RWPE2 (cell line): ENCODE measurements at places on chromosomes 1 and 21.
A peak's percentile ranks its signal among the peaks of the same experiment; 100 is the strongest.

- no peak for DNase-seq
Measured at GRCh38 chr1:42817976-42818375, 779 bp upstream of the SVBP start.

DNA sequence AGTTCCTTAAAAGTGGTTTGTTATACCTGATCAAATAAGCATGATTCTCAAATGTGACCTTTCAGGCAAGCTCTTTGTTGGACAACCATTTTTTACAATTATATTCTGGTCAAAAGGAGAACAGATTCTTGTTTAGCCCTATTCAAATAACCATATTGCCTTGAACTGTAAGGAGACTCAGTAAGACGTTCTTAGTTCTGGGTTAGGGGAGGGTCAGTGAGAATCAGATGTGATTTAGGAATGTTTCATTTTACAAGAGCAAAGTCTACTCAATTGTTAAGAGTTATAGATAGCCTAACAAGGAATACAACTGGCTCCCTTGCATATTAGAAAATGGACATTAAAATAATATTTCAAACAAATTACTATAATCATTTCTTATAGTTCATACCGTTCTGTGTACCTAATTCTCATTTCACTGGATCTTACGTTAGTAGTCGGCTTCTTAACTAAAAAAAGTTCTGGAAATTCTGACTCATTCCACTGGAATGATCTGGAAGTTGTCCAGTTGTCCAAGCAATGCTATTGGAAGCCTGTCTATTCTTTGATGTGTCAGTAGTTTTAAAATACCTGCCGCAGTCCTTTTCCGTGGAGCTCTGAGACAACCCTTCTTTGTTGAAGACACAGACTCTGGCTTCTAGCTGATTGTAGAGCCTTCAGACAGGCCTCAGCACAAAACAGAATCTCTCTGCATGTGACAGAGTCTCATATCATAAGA, 88.8 kb downstream of the MAST2 start:
- DNase-seq: no peak

- DNase-seq: peak; percentile 38
Measured at GRCh38 chr1:1678581-1679380, 13.8 kb downstream of the SLC35E2B start.

GRCh38 chr1:9291914-9292360, 757 bp upstream of the SPSB1 start:
- no peak for DNase-seq

DNA sequence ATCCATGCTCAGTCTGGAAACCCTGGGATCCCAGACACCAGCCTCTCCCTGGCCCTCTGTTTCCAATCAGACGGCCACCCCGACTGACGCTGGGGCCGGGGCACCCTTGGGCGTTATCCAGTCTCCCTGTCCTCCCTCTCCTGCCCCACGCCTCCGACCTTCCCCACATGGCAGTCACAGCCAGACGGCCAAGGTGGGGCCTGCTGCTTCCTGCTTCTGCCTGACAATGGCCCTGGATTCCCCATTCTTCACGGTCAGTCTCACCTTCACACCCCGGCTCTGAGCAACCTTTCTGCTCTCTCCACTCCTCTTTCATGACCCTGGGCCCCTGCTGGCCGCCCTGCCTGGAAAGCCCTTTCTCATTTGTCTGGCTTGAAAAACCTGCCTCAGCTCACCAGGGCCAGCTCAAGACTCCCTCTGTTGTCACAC, 6.6 kb downstream of the GNG4 start:
- no peak for DNase-seq

DNA sequence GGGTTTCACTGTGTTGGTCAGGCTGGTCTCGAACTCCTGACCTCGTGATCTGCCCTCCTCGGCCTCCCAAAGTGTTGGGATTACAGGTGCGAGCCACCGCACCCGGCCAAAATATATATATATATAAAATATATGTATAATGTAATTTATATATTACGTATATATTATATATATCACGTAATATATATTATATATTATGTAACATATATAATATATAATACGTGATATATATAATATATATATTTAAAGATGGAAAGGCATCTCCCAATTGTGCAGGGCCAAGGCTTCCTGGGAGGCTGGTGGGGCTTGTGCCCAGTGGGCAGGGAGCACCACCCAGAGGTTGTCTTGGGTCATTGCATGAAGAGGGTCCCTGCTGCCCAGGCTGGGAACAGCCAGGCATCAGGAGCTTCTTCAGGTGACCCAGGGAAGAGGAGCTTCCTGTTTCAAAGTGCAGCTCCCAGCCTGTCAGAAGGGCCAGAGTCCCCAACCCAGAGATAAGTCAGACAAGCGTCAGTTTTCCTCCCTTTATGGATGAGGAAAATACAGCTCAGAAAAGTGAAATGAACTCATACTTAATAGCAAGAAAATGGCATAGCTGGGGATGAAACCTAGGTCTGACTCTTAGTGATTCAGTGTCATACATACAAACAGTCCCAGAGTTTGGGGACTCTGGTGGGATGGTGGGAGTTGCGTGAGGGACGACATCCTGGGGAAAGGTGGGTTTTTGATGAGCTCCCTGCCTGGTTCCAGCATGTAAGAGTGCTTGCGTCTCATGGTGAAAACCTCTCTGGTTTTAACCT, 12.0 kb downstream of the UBE2Q1 start:
- DNase-seq: no peak

- DNase-seq: no peak
Measured at GRCh38 chr1:12208764-12209494, 20.9 kb upstream of the VPS13D start.

GRCh38 chr1:160844447-160845232, 18.0 kb downstream of the CD244 start:
- no peak for DNase-seq

- no peak for DNase-seq
Measured at GRCh38 chr1:216559359-216559758, 136.1 kb upstream of the USH2A start.

DNA sequence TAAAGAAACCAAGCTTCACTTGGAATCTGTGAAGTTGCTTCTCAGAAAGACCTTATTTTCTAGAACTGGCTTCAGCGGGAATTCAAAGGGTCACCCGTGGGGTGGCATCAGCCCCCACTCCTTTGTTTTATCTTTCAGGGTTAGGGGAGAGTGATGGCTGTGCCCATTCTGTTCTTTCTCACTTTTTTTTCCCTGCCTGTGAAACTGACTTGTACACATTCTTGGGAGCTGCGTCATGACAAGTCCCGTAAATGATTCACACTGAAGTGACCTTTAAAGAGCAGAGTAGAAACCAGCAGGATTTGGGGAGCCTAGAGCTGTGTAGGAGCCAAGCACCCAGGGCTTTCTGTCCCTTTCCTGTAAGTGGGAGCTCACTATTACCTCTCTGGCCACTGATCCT, 43.8 kb downstream of the SLC44A3 start:
- no peak for DNase-seq

GRCh38 chr1:159211331-159212136, 6.9 kb downstream of the ACKR1 start:
- DNase-seq: no peak

GRCh38 chr1:39458991-39459390, 32.4 kb upstream of the BMP8A start:
- no peak for DNase-seq

- DNase-seq: no peak
Measured at GRCh38 chr1:107515702-107516101, 374.9 kb downstream of the NTNG1 start.

GRCh38 chr1:156080863-156081179, 1.4 kb downstream of the MEX3A start:
- DNase-seq: no peak

DNA sequence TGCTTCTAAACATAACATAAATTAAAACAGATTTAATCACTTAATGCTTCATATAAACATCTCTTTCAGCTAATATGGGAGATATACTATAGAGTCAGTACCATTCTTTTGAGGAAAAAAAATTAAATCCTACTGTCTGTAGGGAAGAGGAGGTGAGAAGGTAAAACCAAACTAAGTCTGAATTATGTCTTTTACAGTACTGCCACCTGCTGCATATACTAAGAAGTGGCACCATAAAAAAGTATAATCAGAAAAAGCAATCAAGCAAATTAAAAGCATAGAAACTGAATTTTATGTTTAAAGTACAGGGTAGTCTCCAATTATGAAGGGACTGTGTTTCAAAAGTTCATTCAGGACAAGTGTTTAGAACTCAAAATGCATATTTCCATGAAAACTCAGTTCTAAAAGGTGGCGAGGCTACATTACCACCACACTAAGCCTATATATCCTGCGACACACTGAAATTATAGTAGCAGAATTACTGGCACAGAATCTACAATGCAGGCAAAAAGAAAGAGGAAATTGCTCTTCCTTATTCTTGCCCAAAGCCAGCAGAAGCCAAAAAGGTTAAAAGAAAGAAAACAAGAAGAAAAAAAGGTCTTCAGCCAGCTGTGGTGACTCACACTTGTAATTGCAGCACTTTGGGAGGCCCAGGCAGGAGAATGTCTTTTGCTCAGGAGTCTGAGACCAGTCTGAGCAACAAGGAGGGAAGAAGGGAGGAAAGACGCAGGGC, 9.0 kb downstream of the NSL1 start:
- DNase-seq: no peak

DNA sequence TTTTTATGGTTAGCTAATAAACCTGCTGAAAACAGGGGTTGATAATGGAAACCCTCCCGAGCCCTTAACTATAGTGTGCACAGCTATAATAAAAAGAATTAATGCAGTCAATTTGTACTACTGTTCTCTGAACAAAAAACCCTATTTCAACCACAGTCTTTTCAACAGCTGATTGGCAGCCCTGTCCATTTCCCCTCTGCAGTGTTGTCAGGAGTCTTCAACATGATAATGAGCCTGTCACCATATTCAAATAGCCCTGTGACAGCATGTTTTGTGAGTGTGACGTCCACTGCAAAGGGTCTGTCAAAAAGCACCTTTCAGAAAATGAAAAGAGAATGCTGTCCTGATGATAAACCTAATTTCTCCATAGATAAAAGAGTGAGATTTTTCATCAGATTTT, 92.7 kb downstream of the ESRRG start:
- no peak for DNase-seq

DNA sequence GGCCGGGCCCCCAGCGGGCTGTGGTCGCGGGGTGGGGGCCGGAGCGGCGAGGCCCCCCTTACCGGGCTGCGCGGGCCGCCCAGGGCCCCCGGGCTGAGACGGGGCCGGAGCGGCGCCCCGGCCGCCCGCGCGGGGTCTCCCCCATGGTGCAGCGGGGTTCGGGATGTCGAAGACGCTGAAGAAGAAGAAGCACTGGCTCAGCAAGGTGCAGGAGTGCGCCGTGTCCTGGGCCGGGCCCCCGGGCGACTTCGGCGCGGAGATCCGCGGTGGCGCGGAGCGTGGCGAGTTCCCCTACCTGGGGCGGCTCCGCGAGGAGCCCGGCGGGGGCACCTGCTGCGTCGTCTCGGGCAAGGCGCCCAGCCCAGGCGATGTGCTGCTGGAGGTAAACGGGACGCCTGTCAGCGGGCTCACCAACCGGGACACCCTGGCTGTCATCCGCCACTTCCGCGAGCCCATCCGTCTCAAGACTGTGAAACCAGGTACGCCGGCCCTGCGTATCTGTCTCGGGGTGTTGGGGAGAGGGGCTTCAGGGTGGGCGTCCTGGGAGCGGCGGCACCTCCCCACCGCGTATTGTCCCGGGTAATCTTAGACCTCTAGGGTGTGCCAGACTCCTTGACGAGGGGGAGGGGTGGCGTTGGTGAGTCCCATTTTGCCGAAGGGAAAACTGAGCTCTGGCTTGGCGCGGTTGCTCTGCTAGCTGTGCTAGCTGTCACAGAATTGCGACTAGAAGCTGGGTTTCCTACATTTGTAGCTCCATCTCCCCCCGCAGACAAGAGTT, 745 bp downstream of the MAGI3 start:
- DNase-seq: peak; percentile 58

- peak; percentile 69 for DNase-seq
Measured at GRCh38 chr1:1210726-1211540, 3.0 kb downstream of the TNFRSF4 start.

DNA sequence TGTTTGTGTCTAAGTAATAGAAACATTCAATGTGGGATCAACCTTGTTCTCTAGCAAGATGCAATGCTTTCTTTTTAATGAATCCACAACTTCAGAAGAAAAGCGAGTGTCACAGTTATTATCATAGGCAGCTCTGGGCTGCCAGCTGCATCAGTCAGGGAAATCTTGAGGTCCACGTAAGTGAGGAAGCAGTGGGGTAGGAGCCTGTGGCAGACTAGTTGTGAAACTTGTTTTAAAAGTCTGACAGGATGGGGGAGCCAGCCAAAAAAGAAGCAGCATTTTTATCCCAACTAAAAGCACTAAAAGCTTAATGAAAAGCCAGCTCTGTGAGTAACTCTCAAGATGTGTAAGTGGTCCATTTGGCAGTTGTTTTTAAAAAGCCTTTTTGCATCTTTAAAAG, 113.1 kb downstream of the ZNF326 start:
- no peak for DNase-seq

DNA sequence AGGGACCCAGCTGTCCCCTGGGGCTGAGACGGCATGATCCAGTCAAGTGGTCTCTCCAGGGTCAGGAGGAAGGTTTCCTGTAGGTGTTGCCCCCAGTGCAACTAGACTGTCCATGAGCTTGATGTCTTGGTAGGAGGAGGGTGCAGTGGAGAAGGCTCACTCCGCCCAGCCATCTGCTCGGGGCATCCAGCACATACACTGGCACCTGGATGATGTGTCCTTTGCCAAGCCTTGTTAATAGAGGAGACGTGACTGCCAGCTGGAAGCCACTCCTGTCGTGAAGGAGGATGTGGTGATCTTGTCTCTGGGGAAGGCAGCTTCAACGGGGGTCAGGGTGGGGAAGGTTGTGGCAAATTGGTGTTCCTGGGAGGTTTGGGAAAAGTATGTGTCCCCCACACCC, 6.2 kb downstream of the DISP3 start:
- no peak for DNase-seq

DNA sequence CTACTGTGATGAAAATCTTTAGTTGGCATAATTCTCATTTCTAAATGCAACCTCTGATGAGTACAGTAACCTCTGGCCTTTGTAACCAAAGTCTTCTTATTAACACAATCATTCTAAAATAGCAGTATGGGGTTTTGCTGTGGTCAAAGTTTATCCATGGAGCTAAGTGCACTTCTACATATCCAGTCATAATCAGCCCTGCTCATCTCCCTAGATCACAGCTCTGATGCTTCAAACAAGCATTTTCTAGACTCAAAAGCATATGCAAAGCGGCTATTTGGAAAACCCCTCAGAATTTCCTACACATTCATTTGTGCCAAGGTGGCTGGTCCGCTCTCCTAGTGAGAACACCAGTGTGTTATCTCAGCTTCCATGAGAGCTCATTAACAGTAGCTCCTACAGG, 418.6 kb downstream of the MRPL39 start:
- no peak for DNase-seq

DNA sequence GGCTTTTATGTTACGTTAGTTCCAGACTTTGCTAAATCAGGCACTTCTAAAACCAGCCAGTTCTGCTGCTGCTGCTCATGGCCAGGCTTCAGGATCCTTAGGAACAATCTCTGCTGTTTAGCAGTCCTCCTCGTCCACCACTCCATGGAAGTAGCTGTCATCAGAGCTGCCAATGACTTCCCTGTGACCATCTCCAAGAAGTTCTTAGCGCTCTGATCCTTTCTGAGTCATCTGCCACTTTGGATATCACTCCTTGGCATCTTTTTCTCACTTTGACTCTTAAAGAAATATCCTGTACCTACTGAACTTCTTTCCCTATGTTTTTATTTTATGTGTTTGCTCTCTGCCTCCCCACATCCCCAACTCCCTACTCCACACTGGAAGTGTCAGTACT, 14.7 kb upstream of the IRF2BP2 start:
- DNase-seq: no peak

- DNase-seq: no peak
Measured at GRCh38 chr1:38336301-38336923, 289.8 kb upstream of the POU3F1 start.

- no peak for DNase-seq
Measured at GRCh38 chr1:35568975-35569395, 4.1 kb upstream of the TFAP2E start.
